ENCODE measurements at places on chromosomes 2 and 18.

DNA sequence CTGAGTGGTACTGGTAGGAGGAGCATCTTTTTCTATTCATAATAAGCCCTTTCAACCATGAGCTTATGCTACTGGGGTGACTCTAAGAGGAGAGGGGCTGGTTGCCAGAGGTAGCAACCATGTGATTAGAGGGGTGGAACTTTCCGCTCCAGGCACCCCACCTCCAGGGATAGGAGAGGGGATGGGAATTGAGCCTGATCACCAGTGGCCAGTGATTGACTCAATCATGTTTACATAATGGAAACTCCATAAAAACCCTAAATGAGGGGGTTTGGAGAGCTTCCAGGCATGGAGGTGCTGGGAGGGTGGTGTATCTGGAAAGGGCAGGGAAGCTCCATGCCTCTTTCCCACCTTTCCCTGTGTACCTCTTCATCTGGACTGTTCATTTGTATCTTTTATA is 46.6 kb upstream of the RHOB start:
- DNase-seq, result no peak

DNA sequence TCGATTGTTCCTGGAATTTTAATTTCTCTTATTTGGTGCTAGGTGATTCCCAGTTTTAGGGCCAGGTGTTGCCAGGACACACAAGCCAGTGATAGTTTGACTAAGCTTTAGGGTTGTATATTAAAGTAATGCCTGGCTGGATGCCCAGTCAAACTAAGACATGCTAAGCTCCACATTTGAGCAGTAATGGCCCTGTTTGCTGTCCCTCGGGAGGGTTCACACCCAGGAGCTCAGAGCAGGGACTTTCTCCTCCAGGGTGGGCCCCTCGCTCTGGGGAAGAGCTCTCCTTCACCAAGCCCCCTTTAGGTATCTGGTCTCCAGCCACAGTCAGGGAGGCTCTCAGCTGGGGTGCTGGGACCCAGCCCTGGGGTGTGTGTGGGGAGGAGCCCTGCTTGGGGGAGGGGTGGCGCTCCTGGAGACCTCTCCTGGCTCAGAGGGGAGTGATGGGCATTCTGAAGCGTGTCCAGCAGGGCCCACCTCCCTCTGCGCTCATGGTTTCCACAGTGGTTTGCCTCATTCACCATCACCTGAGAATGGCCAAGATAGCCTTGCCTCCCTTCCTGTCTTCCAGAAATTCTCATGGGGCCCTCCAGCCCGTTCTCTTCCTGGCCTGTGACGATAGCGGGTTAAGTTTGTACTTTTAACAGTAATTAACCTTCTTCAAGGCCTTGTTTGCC is 31.7 kb downstream of the INPP4A start:
- no peak for DNase-seq

DNA sequence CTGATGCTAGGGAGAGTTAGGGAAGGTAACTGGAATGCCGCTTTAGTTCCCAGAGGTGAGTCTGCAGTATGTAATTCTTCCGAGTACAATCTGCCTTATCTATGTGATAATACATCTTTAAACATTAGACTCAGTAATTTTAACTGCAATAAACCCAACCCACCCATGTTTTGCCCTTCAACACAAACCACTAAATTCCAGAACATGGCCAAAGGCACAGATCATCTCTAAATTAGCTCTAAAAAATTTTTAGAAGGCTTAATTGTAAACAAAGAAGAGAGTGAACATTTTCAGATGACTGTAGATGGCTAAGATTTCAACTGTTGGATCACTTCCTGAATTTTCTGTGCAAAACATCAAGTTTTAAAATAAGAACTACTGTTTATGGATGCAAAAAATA is 488.7 kb upstream of the ID2 start:
- DNase-seq, result no peak

DNA sequence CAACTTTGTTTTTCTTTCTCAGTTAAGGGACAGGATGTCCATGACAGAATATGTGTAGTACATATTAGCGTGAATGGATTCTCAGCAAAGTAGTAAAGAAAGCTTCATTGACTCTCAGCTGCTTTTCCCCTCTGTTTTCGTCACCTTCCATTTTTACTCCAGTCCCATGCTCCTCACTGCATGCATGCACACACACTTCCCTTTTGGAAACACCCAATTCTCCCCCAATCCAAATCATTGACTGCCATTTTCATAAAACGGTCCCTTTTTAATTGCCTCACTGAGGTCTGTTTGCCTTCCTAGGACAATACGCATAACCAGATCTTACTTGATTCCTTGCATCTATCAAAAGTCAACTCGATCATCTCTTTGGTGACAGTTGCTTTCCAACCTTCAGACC is 287.5 kb upstream of the PARD3B start:
- DNase-seq, result no peak

DNA sequence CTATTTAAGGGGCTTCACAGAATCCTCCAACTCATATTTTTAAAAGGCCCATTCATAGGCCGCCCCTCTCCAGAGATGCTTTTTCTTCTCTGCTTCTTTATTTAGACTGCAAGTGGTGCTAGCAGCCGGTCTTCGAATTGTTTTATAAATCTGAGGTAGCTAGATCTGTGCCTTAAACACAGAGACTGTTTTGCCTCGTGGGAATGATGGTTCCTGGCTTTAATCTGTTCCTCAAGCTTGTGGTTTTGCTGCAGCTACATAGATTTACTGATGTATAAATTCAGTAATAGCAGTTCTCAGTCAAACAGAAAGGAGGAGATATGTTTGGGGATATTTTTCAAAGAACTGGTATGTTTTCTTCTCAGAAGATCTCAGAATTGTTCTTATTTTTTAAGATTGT is 45.3 kb downstream of the TNFRSF11A start:
- no peak for DNase-seq

DNA sequence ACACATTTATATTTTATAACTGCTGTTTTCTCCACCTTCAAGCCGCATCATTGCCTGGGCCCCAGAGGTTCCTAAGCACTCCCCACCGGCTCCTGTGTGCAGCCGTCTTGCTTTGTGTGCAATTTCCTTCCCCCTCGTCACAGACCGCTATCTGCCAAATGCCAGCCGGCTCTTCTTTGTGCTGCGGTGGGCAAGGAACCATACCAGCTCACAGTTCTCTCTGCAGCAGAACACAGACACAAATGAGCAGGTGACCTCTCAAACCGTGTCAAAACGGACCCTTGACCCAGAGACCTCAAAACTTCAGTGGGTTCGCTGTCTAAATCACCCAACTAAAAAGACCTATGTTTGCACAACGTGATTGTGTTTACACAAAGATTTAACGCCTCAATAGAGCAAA is 58.2 kb downstream of the KLF7 start:
- DNase-seq, result no peak
